ENCODE measurements at places on chromosomes 11 and 22.

DNA sequence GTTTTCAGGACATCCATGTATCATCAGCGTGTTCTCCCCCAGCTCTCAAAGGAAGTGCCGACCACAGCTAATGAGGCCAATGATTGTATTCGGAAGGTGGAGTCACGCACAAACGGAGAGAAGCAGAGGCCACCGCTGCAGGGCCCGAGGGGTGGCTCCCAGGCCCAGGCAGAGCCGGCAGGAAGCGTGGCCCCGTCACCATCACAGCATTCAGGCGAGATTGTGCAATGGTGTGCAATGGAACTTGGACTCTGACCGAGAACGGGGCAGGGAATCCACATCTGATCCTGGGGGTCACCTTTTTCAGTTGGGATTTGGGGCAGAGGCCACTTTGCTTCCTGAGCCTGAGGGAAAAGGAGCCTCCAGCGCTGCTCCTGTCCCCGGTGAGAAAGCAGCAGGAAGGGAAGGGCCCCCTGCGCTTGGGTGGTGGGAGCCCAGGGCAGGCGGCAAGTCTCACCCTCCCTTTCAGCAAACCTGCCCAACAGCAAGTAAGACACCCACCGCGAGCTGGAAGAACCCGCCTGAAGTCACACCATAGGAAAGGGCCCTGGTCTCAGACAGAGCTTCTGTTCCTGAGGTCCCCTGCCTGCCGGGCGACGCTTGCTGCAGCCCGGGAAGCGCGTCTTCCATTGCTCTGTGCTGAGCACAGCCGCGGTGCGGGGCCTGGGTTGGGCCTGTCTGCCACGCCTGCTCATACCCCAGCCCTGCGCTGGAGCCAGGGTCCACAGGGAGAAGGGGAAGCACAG, 1430.7 kb downstream of the BRD1 start:
- no peak for DNase-seq

GRCh38 chr11:57426439-57426928, 437 bp downstream of the SLC43A3 start:
- no peak for DNase-seq

DNA sequence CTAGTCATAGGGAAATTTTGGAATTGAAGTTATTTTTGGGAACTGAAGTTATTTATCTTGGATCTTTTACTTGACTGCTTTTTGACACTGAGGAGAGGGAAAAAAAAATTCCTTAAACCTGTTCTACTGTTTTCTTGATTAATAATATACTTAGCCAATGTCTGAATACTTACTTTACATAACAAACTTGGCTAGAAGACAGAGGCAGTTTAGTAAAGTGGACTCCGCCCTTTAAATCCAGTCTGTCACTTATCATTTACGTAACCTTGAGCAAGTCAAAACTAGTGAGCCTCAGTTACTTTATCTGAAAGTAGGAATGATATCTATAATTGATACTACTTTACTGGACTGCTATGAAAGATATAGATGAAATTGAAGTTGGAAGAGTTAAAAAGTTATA, 19.5 kb downstream of the CTSC start:
- no peak for DNase-seq

GRCh38 chr11:134202661-134203060, 21.1 kb downstream of the NCAPD3 start:
- DNase-seq, result no peak
